Effector CD8-positive, alpha-beta T cell (primary cell): ENCODE measurements at places on chromosomes 12 and 14.
A peak's percentile ranks its signal among the peaks of the same experiment; 100 is the strongest.

DNA sequence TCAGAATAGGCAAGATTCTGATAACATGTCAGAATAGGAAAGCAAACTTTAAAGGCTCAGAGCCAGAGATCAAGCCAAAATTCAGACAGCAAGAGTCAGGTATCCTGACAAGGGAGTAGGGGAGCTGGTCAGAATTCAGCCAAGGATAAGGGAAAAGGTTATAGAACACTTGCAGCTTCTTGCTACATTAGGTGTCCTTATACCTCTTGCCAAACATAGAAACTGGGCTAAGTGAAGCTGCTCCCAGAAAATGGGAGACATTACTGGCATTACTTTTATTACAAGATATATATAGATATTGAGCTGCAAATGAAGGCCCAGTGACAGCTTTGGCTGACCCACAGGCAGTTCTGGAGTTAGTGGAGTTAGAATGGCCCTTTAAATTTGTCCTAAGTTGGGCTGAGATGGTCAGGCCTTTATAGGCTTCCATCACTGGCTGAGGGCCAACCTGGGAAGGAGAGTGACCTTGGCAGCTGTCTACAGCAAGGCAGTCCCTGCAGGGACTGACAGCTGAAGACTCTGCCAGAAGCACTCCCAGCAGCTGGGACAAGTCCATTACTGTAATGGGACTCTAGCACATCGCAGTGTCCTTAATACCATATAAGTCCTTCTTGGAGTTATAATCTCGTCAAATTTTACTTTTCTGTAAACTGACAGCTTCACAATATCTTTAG, 83.0 kb downstream of the LRRC9 start:
- no peak for DNase-seq

DNA sequence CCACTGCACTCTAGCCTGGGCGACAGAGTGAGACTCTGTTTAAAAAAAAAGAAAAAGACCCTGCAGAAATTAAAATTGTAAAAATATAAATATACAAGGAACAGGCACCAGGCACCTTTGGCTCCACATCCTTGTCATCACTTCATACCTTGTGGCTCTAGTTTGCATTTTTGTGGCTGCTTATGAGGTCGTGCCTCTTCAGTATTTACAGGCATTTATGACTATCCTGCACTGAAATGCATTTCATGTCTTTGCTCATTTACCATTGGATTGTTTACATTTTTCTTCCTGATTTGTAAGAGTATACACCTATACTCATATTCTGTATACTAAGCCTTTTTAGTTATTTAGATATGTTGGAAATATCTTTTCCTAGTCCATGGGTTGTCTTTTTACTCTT, 20.1 kb downstream of the BICD1 start:
- DNase-seq = no peak

DNA sequence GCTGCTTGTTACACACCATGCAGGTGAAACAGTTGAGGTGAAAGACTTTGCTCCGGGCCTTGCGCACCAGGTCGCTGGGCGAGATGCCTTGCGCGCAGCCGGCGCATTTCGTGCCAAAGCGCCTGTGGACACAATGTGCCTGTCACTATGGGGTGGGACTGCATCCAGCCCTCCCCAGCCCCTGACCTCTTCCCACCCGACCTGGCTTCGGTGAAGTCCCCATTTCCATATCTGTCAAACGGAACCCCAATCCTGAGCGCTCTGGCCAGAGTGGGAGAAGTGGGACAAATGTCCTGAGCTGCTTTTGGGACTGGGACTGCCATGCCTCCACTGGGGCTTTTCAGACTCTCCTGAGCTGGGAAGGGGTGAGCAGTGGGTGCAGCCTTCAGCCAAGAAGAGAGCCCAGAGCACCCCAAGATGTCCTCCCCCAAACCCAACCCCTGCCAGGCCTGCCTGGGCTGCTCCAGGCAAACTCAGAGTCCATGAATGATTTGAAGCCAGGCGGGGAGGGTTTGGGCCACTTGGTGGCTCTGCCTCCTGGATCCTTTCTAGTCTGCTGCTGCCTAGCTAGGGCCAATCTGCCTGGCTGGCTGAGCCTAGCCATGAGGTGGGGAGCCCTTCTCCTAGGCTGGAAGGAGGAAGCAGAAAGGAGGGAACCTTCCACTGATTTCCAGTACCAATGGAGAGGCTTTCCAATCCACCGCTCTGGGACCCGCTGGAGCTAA, 2.3 kb downstream of the LHX5 start:
- no peak for DNase-seq

DNA sequence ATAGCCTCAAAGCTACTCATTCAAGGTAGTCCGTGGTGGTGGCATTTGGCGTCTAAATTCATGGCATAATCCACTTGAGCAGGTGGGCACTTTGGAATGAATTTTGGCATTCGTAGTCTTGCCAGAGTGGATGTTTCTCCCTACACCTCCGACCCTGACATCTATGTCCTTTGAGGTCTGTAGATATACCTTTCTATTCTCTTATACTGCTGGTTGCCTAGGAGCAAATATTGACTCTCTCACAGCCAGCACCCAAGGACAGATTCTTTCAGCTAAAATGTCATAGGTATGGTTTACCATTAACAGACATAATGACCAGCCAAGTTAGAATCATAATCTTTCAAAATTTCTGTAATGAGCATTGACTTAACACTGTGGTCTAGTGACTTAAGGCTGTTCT, 47.4 kb upstream of the FLRT2 start:
- no peak for DNase-seq

DNA sequence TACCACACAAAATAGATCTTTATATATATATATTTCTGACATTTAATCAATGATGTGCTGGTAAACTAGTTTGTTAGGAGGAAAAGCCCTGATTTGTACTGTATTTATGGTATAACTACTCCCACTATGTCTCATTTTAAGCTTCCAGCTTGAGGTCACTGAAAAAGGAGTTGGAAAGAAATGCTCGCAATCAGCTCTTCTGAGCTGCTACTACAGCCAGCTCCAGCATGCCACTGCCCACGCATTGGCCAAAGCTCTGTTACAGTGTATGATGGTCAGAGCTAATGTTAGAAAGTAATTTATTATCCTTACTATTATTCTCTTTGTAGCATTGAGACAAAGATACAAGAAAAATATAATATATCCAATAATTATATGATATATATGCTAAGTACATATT, 55.0 kb upstream of the PCED1B start:
- DNase-seq = no peak

DNA sequence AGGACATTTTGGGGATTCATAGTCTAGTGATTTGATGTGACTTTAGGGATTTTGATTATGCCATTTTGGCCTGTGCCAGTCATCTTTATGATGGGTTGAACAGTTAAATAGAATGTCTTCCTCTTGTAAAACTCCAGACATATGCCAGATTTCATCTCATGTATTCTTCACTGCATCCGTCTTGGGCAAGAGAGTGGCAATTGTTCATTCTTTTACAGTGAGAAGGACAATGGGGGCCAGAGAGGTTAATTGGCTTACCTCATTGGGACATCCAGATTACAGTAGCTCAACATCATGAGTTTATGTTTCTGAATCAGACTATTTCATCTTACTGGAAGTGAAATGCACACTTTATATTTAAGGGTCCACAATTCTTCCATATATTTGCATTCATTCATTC, 108.2 kb upstream of the SLC38A2 start:
- no peak for DNase-seq

- DNase-seq = no peak
Observed at GRCh38 chr12:81450920-81451739, 308.0 kb downstream of the PPFIA2 start.

DNA sequence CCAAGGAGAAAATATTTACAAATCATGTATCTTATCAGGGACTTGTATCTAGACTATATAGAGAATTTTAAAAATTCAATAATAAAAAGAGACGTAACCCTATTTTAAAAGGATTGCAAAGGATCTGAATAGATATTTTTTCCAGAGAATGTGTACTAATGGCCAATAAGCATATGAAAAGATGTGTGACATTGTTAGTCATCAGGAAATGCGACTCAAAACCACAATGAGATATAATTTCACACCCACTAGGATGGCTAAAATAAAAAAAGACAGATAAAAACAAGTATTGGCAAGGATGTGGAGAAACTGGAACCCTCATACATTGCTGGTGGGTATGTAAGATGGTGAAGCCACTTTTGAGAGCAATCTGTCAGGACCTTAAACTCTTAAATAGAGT, 141.9 kb upstream of the BMP4 start:
- no peak for DNase-seq

GRCh38 chr14:88835661-88836060, 11.2 kb downstream of the TTC8 start:
- DNase-seq = no peak

DNA sequence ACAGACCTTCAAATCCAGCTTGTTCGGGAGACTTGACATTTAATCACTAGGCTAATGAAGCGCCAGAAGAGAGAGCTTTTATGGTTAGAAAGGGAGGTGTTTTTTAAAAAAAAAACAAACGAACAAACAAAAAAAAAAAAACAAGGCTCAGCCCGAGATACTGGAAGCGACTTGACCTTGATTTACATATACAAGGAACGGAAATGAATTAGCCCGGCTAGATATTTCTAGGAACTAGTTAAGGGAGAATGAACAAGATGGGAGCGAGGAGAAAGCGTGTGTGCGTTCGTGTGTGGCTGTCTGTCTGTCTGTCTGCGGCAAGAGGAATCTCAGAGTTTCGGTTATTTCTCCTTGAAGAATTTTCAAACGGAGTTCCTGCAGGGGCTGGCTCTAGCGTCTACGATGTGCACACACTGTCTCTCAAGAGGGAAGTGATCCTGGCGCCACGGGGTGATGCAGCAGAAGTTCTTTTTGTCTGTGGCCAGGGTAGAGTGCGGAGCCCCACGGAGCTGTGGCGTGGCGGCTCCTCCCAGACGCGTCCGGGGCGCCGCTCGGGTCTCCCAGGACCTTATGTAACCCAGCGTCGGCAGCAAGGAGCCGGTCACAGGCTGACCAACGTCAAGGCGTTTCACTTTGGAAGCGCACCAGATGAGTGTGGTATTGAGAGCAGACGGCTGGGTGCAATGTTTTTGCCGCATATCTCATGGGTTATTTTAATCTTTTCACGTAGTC, 18.8 kb downstream of the SOCS2 start:
- no peak for DNase-seq

- DNase-seq = peak; percentile 29
Observed at GRCh38 chr14:101876555-101876938, 87.8 kb upstream of the DYNC1H1 start.

DNA sequence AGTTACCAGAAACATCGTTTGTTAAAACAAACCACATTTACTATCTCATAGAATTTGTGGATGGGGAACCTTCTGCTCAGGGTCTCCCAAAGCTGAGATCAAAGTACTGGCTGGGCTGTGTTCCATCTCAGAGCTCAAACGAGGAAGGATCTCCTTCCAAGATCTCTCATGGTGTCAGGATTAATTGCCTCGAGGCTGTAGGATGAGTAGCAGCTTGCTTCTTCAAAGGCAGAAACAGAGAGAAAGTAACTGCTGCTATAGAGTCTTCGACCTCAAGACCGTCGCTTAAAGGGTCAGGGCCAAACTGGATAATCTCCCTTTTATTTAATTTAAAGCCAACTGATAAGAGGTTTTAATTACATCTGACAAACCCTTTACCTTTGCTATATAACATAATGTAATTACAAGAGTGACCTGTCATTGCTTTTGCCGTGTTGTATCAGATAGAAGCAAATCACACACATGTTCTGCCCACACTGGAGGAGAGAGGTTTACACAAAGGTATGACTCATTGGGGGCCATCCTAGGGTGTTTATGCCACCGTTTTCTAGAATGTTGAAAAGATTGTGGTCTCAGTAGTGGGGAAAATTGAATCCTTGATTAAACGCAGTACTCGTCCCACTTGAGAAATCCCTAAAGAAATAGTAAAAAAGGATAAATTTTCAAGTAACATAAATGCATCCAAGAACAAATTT, 868.8 kb upstream of the TMEM132C start:
- no peak for DNase-seq

GRCh38 chr14:98623788-98624415, 648.1 kb downstream of the BCL11B start:
- DNase-seq = no peak
